NCI-H187 treated with DMSO at 0.1 percent for 48 hours (cell line): ENCODE measurements at places on chromosomes 4 and X.
A peak's percentile ranks its signal among the peaks of the same experiment; 100 is the strongest.

DNA sequence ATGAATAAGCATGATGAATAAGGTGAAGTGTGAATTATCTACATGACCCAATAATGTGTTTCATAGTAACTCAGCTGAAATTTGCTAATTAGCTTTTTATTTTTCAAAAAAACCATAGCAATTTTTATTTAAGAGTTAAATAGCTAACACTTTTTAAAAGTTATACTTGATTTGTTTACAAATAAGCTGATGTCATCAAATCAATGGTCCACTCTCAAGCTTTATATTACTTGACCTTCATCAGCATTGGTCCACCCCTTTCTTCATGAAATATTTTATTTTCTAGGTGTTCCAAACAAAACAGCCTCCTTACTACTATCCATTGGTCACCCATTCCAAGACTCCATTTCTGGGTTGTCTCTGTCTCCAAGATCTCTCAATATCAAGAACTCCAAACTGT is 649.0 kb upstream of the TENM3 start:
- DNase-seq: no peak

DNA sequence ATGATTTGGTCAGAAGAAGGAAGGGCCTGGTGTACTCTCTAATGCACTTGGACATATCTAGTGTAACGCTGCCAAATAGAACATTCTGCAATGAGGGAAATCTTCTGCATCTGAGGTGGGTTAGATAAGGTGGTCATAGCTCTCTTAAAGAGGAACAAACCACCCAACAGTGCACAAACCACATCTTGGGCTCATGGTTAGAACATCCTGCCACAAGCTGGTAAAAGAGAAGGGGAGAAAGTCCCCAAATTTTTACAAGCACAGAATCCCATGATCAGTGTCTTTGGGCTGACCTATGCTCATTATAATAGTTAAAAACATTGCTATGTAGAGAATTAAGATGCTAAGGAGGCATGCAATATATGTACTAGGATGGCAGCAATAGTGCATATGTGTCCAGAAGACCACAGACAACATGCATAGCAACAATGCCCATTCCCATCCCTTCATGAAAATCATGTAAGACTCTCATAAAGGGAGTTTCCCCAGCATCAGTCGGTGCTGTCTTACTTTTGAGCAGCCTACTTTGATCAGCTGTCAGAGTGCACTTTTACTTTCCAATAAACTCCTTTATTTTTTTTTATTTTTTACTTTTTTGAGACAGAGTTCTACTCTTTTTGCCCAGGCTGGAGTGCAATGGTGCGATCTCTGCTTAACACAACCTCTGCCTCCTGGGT is 99.7 kb upstream of the SLC7A11 start:
- DNase-seq: no peak

DNA sequence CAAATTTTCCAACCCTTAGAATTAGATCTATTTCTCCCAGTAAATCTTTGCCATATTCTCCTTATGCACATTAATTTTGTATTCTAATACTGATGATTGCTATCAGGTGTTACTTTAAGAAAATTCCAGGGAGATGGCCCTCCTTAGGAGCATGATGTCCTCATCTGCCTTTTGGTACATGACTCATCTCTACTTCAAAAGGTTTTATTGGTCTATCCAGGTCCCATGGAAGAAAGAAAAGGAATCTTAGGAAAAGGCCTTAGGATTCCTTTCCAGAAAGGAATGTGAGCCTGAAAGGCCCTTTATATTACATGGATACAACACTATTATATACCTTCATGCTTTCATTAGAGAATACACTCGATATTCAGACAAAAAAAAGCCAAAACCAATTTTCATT is 968.2 kb downstream of the STIM2 start:
- no peak for DNase-seq

GRCh38 chr4:40264995-40265909 is 68.4 kb downstream of the RHOH start:
- no peak for DNase-seq

GRCh38 chr4:106424426-106424825 is 55.8 kb upstream of the GIMD1 start:
- no peak for DNase-seq

DNA sequence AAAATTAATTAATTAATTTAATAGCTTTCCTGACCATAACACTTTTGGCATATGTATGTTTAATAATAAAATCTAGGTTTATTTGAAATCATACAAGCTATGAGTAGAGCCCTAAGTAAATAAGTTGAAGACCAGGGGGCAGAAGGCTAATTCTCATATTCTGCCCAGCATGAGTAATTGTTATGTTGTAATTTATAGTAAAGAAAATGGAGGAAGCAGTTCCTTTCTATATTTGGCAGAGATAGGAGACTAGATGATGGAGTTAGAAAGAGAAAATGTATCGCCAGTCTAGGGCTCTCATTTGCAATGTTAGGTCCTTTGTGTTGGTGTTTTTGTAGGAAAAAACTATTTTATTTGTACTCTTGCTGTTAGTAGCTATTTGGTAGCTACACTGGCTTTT is 89.1 kb downstream of the FNIP2 start:
- no peak for DNase-seq

GRCh38 chrX:24081661-24082154 is 27.0 kb downstream of the EIF2S3 start:
- DNase-seq: no peak

- no peak for DNase-seq
Measured at GRCh38 chr4:124230268-124230667, 482.3 kb downstream of the ANKRD50 start.

DNA sequence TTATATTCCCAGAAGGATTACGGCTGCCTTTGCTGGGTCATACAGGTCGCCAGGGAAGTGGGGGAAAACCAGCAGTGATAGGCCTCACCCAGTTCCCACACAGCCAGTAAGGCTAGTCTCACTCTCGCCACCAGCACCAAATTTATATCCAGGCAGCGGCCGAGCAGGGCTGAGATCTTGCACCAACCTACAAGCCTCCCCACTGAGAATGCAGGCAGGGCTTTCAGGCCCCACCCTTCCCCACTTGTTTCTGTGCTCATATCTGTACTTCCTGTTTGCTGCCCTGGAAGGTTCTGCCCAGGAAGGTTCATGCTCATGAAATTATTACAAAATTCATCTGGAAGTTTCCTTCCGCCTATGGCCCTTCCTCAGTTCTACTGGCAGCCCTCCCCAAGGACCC is 179.7 kb downstream of the STIM2 start:
- DNase-seq: no peak

DNA sequence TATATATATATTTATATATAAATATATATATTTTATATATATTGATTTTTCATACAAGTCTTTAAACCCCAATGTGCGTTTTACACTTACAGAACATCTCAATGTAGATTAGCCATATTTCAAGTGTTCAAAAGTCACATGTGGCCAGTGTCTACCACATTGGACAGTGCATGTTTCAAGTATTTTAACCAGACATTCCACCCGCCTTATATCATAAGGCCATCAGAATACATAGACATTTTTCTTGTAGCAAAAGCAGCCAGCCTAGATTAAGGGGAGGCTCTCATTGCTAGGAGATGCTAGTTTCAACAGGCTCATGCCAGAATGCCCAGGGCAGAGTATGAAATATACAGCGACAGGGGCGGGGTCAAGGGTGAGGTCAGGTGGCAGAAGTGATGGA is 202.0 kb downstream of the NR3C2 start:
- DNase-seq: no peak

GRCh38 chr4:153234885-153235284 is 30.6 kb downstream of the TRIM2 start:
- no peak for DNase-seq

DNA sequence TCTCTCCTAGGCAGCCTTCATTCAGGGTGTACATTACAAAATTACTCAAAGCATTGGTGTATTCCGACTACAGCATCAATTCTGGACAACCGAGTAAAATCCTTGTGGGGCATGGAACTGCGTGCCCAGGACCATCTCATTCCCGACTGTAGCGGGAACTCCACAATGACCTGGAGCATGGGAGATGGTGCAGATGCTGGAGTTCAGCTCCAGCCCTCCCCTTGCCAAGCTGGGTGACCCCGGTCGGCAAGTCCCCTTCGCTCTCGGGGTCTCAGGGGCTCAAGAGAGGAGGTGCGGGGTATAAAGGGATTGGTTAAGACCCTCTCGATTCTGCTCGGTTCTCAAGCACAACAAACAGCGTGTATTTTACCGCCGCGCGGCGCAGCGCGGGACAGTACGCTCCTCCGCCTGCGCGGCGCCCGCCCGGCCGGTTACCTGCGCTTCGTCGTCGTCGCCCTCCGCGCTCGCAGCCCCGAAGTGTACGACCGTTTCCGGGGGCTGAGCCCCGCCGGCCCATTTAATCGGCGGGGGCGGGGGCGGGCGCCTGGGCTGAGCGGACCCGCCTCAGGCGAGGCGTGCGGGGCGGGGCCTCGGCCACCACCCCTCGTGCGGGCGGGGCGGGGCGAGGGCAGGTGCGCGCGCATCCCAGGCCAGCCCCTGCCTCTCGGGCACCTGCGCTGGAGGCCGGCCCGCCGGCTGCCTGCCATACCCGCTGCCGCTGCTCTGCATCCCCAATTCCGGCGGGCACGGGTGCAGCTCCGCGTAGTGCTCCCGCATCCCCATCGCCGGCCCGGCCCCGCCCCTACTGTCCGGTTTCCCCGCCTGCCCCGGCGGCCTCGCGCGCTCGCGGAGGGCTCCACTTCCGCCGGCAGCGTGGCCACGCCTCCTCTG is at the start of gene G6PD:
Gene G6PD, minus strand, starts transcription at position 493 of the 891 bp plus-strand sequence. CDS start 691 bp downstream, outside the sequence.
- no peak for DNase-seq

- DNase-seq: no peak
Measured at GRCh38 chr4:121030711-121031110, 41.6 kb downstream of the NDNF start.

GRCh38 chr4:139524062-139524631 is 31.9 kb downstream of the SETD7 start:
- no peak for DNase-seq

DNA sequence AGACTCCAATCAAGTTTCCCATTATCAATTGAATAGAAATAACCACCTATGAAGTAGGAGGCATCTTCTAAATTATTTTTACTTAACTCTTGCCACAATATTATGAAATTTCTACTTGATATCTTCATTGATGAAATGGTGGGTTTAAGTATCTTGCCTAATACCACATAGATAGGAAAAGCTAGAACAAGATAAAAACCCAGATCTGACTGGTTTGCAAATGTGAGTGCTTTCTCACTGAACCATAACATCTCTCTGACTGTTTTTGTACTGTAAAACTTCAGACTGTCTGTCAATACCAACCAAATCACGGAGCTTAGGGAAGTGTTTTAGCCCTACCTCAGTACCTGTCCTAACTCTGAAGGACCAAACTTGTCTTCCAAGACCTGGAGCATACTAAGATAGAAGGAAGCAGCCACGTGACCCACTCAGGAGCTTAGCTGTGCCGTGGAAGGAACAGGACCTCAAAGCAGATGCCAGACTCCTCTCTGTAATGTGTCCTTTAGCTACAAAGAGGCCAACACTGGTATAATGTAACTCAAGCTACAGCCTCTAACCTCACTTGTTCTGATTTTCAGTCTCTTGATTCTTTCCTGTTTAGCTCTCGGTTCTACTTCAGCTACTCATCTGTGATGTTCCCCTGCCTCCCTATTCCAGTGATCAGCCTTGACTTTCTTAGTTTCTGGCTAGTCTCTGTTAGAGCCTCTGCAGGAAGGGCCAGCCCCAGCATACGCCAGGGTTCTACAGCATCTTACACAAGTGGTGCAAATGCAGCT is 84.4 kb downstream of the LRP2BP start:
- no peak for DNase-seq

GRCh38 chr4:139740531-139741041 is 75.0 kb downstream of the MGST2 start:
- peak; percentile 9 for DNase-seq

- no peak for DNase-seq
Measured at GRCh38 chr4:121707344-121707743, 10.6 kb upstream of the ANXA5 start.

- DNase-seq: no peak
Measured at GRCh38 chrX:53071604-53072417, 10.4 kb upstream of the TSPYL2 start.

GRCh38 chr4:56253666-56254305 is 133.5 kb downstream of the AASDH start:
- no peak for DNase-seq

GRCh38 chrX:140701480-140701879 is 8.1 kb upstream of the LINC00632 start:
- DNase-seq: no peak
